ENCODE measurements at places on chromosomes 6 and 20.

DNA sequence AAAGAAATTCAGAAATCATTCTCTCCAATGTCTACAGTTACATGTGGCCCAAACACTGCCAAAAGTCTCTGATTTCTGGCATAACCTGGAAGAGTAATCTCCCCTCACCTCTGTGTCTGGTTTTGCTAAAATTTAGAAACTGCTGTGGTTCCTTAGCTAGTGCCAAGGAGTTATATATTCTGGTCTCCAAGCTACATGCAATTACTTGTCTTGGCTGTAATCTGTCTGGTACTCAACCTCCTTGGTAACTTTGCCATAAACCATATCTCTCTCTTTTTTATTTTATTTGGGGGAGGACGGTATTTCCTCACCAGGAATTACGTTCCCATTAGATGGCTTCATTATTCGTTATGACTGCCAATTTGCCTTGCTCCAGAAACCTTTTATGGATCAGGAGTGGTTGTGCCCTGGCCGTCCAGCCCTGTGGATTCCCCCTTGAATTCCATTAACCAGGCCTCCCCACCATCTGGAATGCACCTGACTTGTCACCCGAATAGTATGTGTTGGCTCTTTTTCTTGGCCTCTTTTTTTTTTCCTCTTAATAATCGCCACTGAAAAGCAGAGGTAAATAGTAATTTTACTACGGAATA, 400.0 kb downstream of the CD83 start:
- no peak for DNase-seq

DNA sequence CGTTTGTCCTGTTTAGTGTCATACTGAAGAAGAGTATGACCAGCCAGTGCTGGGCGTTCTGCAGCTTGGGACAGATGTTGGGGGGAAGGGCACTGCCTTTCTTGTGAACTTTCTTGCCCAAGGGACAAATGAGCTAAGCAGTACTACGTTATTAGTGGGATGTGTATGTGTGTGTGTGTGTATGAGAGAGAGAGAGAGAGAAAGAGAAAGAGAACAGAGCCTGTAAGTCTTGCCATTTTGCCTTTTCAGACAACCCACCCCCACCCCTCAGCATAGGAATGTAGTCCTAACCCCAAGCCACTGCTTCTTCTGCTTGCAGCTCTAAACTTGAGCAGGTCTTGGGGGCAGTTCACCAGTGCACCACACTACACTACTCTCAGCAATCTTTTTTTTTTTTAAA, 45.5 kb downstream of the E2F3 start:
- no peak for DNase-seq

DNA sequence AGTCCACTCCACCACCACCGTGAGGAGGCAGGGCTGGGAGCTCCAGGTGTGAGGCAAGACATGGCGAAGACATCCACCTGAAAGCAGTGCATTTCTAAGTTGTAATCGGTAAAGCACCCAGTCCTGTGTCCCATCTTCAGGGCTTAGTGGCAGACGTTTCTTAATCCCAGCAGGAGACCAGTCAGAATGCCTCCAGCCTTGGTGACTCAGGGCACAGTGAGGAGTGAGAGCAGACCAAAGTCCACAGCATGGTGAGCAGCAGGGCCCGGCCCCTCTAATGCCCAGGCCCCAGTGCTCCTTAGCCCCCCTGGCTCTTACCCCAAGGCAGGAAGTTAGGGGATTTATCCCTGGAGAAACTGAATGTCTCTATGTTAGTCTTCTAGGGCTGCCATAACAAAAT, 183.9 kb downstream of the SYNDIG1 start:
- DNase-seq = no peak

DNA sequence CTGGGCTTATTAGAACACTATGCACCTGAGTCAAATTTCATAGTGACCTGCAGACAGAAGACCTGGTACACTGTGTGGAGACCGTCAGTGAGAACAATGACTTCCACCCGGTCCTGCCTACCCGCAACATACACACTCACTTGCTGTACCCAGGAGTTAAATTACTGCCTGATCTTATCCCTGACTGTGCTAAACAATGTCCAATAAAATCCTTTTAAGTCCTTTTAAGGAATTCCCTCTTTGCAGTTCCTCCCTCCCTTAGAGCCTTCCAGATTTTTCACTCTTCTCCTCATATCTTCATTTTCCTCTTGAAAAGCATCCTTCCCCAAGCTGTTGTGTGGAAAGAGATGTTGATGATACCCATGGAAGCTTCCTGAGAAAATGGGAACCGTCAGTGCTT, 3.4 kb upstream of the KCNG1 start:
- no peak for DNase-seq

DNA sequence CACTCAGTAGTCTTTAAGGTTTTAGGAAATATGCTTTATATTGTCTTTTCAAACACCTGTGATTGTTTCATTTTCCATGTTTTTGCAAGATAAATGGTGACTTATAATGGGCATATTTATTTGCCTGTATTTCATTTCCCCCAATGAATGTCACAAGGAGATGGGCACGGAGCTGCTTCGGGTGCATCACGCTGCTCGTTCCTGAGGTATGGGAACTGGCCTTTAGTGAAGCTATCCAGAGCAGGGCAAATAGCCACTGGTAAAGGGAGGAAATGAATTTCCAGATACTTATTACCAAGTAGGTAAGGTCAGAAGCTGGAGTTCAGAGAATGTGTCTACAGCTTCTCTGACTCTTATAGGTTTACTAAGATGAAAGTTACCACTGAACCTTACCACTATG, 3.7 kb downstream of the POU3F2 start:
- DNase-seq = no peak

DNA sequence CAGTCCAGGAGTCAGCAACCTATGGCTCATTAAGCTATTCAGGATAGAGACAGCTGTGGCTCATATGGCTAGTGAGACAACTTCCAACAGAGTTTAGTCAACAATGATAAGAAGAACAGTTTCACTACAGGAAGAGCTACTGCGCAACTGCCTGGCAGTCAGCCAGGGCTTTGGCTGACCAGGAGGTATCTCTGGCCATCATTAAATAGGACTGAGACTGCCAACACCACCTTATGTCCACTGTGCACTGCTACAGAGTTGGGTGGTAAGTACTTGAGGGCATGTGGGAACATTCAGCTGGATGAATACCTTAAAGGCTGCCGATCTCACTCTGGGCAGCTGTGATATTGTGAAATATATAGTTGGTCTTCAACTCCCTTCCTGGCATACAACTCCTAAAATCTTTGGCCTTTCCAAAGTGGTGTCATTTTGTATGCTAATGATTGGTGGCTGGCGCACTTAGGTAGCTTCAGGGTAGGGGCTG, 52.2 kb upstream of the FAM83C start:
- no peak for DNase-seq

DNA sequence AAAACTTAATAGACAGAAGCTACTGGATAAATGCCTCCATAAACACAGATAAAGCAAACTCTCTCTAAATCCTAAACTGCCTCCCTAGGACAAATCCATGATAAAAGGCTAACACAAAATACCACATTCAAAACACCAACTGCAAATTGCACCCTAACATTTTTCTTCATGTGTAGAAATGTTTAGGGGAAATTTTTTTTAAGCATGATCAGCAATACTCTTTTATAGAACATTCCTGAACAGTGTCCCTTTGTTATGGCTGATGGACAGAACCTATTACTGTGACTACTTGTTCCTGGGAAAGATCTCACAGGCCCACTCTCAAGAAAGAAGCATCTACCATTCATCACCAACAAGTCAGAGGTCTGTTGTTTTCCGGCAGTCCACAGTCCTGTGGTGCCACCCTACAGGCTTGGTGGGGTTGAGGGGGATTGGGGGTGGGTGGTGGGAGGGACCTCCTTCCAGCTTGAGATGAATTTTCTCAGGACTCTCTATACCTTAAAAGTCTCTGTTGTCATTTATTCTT, 64.5 kb downstream of the DTNBP1 start:
- DNase-seq = no peak

DNA sequence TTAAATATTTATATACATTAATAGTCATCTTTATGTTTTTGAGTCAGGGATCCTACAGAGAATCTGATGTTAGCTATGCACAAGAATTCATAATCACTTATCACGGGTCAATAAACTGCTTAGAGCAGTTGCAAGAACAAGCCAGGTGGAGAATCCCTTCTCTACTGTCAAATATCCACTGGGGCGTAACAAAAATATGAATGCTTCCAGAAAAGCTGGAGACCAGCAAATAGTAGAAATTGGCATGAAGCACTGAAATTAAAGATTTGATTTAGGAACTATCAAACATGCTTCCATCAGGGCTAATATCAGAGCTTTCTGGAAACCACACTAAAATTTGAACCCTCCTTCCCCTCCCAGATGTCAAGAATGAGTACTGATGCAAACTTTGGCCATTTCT, 37.3 kb downstream of the ADGRG6 start:
- DNase-seq = no peak

- no peak for DNase-seq
These were observed 84.5 kb downstream of the SESN1 start for GRCh38 chr6:109009962-109010704.

- DNase-seq = no peak
These were observed 1.7 kb downstream of the RANBP9 start for GRCh38 chr6:13709689-13710551.

GRCh38 chr6:57254055-57254717, 32.1 kb upstream of the RAB23 start:
- no peak for DNase-seq

- no peak for DNase-seq
These were observed 202.3 kb downstream of the TSHZ2 start for GRCh38 chr20:53174454-53174853.

- no peak for DNase-seq
These were observed 90.3 kb downstream of the LY86 start for GRCh38 chr6:6678811-6679210.

- DNase-seq = no peak
These were observed 77.1 kb upstream of the CDYL start for GRCh38 chr6:4698901-4699659.

DNA sequence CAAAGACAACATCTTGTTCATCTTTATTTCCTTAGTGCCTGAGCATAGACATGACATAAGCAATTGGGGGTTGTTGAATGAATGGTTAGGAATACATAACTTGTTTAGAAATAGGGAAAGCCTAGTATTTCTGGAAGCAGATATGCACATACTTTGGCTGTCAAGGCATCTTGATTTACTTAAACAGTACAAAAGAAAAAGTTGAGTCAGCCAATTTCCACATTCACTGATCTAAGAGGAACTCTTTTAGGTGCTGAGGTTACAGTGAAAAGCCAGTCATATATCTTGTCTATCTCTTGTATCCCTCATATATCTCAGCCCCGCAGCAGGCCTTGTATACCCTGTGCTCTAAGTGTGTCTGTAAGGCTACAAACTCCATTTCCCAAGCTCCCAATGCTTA, 11.6 kb downstream of the ZKSCAN4 start:
- no peak for DNase-seq

DNA sequence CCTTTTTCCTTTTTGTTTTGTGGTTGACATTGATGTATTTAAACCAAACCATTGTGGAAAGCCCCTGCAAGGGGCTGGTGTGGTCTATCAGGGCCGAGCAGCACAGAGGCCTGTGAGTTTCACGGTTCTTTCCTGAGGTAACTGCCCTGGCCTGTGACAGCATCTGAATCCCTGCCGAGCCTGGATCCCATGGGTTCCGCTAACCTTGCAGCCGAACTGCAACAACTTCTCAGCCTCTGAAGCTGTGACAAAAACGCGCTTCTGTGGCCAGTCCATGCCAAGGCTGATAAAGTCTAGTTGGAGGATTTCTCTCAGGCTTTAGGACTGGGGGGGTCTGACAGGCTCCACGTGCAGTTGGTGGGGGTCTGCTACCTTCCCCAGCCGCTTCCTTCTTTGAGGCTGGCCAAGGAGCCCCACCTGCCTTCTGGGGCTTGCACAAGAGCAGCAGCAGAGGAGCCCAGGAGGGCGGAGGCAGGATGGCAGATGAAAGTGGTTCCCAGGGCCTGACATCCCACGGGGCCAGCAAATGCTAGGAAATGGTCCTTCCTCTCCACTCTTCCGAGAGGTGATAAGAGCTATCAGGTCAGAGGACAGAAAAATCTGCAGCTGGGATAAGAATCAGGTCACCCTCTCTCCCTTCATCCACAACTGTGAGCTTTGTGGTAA, 150.9 kb downstream of the PREX1 start:
- no peak for DNase-seq

DNA sequence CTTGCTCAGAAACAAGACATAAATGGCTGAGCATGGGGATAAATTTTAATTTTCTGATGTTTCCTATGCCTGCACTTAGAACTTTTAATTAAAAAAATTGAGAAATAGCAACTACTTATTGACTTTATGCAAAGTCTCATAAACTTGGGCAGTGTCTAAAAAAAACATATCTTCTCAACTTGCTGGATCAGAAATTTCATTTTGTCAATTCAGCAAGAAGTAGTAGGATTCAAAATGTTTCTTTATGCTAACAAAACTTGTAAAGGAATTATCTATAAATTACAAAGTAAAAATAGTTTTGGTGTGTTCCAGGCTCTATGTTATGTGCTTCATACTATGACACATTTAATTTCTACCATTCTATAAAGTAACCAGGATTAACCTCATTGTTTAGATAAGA, 562.2 kb upstream of the IMPG1 start:
- DNase-seq = no peak

- DNase-seq = no peak
These were observed 128.5 kb upstream of the CDYL start for GRCh38 chr6:4647414-4648365.

- no peak for DNase-seq
These were observed 132.8 kb upstream of the TNFAIP3 start for GRCh38 chr6:137734005-137734874.

GRCh38 chr20:57655809-57656155, 35.6 kb upstream of the ZBP1 start:
- no peak for DNase-seq

GRCh38 chr6:45922728-45923351, 92.8 kb downstream of the CLIC5 start:
- DNase-seq = no peak

GRCh38 chr6:5050009-5050408, 35.1 kb upstream of the PPP1R3G start:
- no peak for DNase-seq

DNA sequence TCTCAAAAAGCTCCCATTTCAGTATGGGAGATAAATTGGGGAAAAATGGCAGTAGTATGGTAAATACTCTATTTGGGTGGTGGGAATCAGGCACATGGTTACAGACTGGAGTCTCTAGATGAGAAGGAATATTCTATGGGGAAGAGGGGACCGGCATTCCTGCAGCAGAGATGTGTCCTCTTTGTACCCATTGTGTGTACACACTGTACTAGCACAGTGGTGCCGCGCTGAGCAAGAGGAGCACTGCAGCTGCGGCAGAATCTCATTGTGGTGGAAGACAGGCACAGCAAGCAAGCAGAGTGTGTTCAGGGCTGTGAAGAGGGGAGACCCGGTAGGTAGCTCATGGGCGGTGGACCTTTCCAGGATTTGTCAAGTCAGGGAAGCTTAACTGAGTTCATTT, 13.0 kb downstream of the AFDN start:
- DNase-seq = no peak

- DNase-seq = no peak
These were observed 180.0 kb downstream of the KIF16B start for GRCh38 chr20:16393297-16393696.

Measured in esophagus squamous epithelium (tissue), 5 donors.